ENCODE measurements at places on chromosomes 3 and 15. TPM values are rescaled to one million over a fixed set of nuclear protein-coding genes. Genes with fewer than 3 reads are reported as not detected.
A peak's percentile ranks its signal among the peaks of the same experiment; 100 is the strongest.

FBXO40 gene
- total RNA-seq = not detected

DNA sequence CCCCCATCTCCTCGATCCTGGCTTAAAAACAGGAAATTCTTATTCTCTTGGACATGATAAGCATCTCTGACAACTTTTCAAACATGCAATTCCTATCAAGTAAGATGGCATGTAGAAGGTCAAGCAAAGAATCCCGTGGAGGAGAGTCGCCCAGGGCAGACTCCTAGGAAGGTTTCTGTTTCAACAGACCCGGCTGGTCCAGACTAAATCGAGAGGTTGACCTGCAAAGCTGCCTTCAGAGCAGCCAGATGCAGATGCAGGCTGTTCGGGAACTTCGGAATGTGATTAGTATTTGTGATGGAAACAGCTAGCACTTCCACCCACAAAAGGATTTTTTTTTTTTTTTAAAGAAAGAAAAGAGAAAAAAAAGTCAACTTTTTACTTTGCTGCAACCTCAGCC is 216.8 kb downstream of the NR1D2 start:
- no peak for ATAC-seq

SLC30A4 gene
- total RNA-seq = 1.1 TPM

DNA sequence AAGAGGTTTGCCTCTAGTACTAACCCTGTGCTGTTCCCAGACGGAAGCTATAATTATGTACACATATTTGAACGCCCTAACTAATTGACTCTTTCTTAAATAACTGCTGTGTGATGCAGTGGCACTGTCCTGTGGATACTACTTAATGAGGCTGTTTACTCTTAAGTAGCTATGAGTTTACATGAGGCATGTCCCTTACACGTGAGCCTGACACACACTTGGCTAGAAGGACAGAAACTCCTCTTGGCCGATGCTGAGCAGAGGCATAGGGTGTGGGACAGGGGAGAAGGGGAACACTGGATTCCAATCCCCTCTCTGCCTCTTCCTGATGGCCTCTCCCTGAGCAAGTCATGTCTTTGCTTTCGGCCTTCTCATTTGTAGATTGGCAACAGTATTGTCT is 21.9 kb downstream of the EHD4 start:
- no peak for ATAC-seq

SLC9C1 gene
- total RNA-seq = not detected

- ATAC-seq = no peak
Observed at GRCh38 chr3:171731691-171732090, 78.6 kb downstream of the PLD1 start.

DNA sequence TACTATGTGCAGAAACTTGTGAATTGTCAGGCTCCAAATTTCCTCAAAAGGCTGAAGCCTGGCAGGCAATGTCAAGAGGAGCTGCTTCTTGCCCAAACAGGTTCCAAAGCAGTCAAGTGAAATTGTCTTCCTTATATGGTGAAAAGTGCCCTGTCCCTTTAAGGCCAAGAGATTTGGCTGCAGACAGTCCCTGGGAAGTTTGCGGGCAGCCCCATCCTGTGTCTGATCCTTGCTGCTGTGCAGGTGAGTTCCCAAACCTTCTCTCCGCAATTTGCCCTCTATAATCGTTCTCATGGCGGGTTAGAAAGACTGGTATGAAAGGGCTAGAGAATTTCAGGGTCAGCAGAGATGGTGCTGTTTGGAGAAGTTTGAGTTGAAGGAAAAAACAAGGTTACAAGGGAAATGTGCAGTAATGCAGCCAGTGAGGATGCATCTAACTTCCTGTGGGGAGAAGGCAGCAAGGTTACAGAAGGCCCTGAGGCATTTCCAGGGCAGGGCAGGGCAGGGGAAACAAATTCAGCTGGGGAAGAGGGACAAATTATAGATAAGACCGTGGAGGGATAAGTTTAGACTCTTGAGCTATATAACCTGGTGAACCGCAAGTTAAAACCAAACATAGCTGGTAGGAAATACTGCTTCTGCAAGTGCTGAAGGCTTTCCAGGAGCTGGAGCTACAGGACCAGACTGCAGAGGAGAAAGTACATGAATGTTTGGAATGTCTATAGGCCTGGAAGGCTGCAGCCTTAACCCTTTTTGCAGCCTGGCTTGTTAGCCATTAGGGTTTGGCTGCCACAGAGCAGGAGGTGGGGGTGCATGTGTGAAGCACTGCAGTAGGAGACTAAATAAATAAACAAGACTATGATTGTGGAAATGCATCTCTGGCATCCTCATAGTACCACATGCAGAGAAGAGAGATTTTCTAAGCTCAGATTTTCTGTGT is 256.2 kb upstream of the IL12A start:
- ATAC-seq = no peak

DNA sequence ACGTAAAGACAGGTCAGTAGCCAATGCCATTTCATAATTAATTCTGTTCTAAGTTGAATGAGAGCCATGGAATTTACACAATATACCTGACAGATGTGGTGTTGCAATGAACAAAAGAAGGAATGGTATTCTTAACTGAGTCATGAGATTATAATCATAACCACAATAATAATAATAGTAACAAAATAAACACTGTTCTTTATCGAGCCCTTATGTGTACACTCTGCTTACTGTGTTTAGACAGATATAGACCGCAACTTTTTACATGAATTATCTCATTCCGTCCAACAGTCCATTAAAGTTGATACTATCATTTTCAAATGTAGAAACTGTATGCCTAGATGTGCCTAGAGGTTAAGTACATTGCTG is 28.2 kb upstream of the SCAANT1 start:
- no peak for ATAC-seq

DNA sequence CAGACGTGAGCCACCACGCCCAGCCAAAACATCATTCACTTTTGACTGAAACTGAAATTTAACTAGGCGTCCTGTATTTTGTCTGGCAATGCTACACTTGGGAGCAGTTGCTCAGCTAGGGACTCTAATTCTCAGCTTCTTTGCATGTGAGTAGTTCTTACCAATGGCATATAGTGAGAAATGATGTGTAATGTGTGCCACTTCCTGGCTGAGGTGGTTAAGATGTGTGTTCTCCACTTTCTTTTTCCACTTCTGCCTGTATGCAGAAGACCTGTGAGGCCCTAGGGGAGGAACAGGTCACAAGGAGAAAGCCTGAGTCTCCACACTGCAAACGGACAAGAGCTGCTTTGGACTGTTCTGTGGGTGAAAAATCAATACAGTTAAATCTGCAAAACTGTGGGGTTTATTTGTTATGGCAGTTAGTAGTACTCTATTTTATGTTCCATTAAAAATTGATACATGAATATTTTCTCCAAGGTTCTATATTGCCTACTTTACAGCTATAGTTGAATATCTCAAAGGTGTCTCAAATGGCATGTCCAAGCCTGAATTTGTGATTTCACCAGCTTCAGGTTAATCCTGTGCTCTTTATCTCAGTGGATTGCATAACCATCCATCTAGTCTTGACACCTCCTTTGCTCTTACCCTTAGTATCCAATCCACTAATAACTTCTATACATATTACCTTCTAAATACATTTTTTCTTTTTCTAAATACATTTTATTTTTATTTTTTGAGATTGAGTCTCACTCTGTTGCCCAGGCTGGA is 59.3 kb downstream of the NR1D2 start:
- ATAC-seq = peak; percentile 98

DNA sequence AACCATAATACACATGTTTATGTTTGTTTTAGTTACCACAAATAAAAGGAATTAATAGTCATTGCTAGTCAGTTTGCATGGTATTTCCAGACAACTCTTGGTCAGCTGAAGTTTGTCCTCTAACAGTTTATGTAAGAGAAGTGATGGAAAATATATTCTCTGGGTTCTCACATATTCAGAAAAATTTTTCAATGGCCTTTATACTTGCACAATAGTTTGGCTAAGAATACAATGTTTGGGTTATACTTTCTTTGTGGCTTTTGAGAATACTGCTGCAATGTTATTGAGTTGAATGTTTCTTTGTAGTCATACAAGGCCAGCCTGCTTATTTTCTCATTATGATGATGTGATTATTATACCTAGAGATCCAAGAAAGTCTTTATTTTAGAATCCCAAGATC is 133.9 kb downstream of the RAP2B start:
- ATAC-seq = no peak

DNA sequence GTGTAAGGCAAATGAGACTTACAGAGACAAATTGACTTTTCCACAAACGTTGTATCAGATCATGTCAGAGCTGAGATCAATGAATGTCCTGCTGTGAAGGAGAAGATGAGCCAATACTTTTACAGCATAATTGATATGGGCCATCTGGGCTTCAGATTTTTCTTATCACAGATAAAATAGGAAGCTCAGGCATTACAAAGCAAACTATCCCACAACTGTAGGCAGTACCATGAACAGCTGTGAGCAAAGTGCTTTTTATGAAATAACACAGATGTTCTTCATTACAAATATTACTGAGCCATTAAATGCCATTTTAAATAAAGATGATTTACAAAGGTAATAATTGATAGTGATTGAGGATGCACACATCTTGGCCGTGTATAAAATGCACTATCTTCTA is 852.3 kb downstream of the OTOL1 start:
- no peak for ATAC-seq

DNA sequence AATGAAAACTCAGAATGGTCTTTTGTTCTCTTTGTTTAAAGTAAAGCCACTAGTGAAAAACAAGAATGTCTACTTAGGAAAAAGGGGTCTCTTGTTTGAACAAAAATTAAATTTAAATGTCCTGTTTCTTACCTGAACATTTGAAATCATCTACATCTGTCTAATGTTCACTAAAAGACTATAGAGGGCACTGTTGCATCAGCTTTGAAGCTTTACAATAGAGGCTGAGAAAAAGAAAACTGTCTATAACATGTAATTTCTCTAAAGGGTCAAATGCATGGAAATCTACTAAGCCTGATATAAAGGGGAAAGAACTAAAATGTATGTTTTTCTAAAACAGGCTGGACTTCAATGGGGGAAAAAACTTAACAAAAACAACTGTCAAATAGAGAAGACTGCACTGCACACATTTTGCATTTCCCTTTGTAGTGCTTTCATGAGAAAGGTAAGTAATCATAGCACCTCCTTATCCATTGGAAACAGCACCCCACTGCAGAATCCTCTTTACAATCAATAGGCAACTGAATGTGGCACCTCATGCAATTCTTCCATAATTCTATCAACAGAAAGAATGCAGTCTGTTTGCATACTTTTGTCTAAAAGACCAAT is 26.3 kb downstream of the DPH6 start:
- peak; percentile 52 for ATAC-seq

GRCh38 chr15:78127882-78128281 is 3.4 kb downstream of the CIB2 start:
- ATAC-seq = no peak

GRCh38 chr3:72973031-72973723 is 23.4 kb upstream of the PPP4R2 start:
- no peak for ATAC-seq

DNA sequence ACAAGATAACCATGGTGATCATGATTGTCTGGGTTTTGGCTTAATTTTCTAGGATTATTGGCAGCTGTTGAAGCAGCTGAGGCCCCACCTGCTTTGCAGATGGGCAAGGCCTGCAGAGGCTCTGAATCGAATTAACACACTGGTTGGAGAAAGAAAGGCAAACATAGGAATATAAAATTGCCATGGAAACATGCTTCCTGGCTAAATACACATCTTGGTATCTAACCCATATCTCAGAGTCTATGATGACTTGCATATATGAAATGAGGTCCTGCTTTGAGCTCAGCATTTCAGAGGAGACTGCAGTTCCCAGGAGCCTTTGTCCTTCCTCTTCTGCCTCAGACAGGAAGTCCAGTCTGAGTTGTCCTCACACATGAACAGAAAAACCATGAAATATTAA is 24.3 kb upstream of the SV2B start:
- no peak for ATAC-seq

SLCO2A1 gene
- total RNA-seq = not detected

- ATAC-seq = no peak
Observed at GRCh38 chr15:27884726-27885125, 214.4 kb downstream of the OCA2 start.

GRCh38 chr3:77535116-77535515 is 495.2 kb downstream of the ROBO2 start:
- ATAC-seq = no peak

DNA sequence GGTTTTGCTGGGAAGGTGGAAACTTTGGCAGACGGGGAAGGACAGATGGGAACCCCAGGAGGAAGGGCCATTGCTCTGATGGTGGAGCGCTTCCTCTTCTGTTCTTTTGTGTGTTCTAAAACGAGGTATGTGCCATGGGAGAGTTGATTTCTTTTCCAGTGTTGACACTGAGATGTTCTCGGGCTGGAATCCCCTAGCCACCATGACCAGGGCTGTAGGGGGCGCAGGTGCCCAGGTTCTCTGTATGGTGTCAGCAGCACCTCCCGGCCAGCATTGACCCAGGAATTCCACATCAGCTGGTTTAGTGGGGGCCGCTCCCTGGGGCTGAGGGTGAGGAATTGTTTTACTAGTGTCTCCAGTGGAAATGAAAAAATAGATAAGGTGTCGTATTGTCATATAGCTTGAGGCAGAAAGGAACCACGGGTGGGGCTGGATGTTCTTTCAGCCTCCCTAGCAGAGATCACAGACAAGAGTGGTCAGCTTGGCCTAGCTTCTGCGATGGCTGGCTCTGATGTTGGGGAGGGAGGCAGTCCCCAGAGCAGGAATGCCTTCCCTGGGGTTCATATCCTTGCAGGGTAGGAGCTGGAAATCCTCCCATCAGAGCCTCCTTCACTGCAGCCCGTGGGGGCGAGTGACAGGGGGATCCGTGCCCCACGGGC is 34.2 kb upstream of the ACAD9 start:
- no peak for ATAC-seq

DNA sequence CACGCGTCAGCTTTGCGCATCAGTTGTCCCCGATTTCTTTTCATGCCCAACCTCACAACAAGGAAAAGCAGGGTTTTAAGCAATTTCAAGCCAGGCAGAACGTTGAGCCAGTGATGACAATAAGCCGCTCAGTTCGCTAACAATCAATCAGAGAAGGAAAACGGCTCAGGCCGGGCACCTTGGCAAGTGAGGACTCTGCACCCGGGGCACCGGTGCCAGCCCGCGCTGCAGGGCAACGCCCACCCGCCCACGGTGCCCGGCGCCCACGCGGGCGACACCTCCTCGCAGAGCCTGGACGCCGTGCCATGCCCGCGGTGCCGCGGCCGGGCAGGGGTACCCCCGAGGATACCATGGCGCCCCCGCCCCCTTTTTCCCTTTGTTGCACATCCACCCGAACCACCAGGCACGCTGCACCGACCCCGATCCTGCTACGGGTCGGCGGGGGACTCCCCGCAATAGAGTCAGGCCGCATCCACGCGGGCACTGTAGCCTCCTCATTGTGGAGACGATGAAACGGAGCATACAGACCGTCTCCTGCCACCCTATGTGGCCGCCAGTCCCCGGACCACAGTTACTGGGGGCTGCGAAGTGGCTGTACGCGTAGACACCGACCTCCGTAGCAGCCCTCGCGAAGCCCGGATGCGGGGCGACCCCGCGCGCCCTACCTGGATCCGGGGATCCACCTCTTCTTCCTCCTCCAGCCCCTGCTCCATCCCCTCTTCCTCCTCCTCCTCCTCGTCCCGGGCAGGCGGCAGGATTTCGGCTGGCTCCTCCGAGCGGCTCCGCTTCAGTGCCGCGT is 581 bp downstream of the SH3BP5 start:
- ATAC-seq = peak; percentile 62
